ENCODE measurements at places on chromosomes 13 and 19.

GRCh38 chr13:37383046-37383445, 215.5 kb downstream of the POSTN start:
- DNase-seq: no peak

DNA sequence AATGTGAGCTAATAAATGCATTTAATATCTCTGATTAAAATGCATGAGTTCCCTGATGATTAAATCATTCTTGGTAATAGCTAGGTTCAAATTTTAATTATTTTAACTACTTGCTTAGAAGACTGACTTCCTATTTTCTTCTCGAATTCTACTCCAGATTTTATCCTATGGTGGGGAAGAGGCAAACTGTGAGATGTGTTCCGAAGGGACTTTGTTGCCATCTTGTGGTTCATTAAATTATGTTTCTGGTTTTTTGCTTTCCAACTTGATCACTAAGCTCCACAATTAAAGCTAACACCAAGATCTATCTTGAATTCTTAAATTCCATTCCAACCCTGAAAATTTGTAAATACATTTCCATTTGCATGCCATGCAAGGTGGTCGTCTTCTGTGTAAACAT, 538.4 kb upstream of the PCDH20 start:
- no peak for DNase-seq

DNA sequence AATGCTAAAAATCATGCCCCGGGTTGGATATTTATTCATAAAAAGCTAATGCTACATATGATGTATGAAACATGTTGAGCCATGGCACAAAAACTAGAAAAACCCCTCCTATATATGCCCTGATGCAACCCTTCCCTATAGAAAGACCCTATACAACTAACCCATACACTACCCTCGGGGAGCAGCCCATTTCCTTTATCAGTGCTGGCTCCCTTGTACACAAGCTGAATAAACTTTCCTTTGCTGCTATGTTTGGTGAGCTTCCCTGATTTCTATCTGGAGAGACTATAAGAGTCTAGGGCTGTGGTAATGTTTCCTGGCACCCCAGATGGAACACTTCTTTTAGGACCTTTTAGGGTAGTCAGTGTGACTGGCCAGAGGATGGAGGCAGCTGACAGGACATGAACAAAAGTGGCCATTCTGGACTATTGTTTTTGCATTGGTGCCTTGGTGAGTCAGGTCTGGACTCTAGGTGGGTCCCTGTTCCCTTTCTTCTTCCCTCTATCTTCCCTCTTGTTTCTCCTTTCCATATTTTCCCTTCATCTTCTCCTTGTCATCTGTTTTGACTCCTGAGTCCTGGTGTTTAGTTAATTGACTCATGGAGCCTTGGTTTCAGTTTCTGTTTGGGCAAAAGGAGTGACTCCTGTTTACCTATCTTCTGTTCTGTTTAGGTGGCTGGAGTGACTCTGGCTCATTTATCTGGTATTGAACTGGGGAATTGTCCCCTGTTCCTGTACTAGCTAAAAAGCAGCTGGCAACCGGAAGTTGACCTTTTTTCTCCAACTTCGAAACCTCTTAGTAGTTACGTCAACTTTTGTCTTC, 1321.8 kb upstream of the PCDH9 start:
- no peak for DNase-seq

- no peak for DNase-seq
These were observed 6.0 kb downstream of the EHD2 start for GRCh38 chr19:47719047-47719859.

DNA sequence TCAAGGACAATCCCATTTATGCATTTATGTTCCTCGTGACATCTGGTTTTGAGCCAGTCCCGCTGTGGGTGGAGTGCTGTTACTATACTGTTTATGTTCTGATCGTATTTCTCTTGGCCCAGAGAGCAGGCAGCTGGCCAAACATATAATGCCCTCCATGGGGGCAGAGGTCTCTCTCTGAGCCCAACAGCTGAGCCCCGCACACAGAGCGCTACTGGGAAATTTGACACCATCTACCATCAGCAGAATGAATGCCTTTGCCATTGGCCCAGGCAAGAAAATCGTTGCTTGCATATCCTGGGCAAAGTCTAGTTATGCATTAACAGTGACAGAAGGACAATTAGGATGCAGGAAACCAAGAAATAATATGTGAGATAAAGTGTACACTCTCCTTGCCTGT, 126.8 kb upstream of the CACNA1A start:
- DNase-seq: no peak

- peak; percentile 2 for DNase-seq
These were observed 203.1 kb upstream of the EDNRB start for GRCh38 chr13:78121459-78122348.

Data from stimulated activated naive CD4-positive, alpha-beta T cell (primary cell).